ENCODE measurements at places on chromosomes 1 and 21.

- peak; percentile 52 for DNase-seq
Measured at GRCh38 chr1:8169364-8170058, 143.4 kb upstream of the ERRFI1 start.

GRCh38 chr1:63729227-63729620, 44.6 kb upstream of the ROR1 start:
- DNase-seq, result no peak

- no peak for DNase-seq
Measured at GRCh38 chr21:14956807-14957206, 108.0 kb downstream of the NRIP1 start.

GRCh38 chr1:164755690-164756089, 196.7 kb downstream of the PBX1 start:
- DNase-seq, result no peak

- DNase-seq, result no peak
Measured at GRCh38 chr1:86758570-86758969, 54.2 kb downstream of the SH3GLB1 start.

All from stimulated activated naive CD8-positive, alpha-beta T cell treated with anti-CD3 and anti-CD28 coated beads, Interleukin-15, Interleukin-2, amounts not matched to agents 100 U/mL and 50 U/mL, for 24 hours (primary cell).